ENCODE measurements at places on chromosomes 11 and 22.

- DNase-seq = no peak
Measured at GRCh38 chr11:106262852-106263251, 185.4 kb downstream of the AASDHPPT start.

- DNase-seq = no peak
Measured at GRCh38 chr11:76916712-76917111, 56.0 kb downstream of the ACER3 start.

DNA sequence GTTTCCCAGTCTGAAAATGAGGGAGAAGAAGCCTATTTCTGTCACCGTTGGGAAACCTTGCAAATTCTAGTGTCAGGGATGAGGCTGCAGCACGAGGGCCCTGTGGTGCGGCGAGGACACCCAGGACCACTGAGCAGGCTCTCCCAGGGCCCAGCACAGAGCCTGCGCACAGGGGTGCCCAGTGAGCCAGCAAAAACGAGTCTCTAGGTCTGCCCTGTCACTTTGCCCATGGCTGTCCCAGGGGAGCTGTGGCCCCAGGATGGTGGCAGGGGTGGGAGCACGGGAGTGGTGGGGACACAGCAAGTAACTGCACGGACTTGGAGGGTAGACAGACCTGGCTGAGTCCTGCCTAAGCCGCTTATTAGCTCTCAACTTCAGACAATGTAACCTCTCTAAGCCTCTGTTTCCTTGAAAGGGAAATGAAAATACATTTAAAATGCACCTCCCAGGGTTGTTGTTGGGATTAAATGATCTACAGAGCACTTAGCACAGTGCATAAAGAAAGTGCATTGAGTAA is 44.2 kb downstream of the DSCAML1 start:
- DNase-seq = no peak

DNA sequence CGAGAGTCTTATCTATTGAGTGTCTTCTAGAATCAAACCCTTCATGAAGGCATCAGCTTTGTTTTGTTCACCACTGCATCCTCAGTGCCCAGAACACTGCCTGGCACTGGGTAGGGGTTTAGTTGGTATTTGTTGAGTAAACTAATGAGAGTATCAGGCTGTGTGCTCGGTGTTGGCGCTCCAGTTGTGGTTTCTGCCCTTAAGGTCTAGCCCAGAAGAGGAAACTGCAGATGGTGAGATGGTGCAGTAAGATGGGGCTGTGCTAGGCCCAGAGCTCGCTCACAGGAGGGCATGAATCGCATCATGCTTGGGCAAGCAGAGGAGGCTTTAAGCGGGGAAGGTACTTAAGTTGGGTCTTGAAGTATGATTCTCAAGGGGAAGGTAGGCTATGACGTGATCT is 97.2 kb downstream of the FBXO7 start:
- no peak for DNase-seq

DNA sequence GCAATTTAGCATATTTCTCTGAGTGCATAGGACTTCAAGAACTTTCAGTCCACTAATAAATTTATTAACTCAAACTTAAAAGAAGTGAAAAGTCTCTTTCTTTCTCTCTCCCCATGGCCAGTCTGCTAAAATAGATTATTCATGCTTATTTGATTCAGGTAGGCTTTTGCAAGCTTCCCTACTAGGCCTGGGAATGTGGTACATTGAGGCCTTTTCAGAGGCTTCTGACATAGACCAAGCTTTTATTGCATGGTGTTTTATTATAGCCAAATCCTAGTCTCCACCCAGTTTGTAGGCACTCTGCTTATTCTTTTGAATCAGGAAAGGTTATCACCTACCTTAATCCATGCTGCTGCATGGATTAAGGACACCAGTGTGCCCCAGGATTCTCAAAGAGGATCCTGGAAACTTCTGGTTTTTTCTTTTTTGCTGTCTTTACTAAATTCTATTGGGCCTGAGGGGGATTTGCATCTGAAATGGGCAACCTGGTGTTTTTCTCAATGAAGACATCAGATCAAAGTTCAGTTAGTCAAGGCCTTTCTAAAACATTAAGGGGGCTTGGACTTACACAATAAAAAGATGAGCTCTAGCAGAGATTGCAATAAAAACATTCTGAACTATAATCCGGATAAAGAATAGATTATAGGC is 92.2 kb downstream of the ELP4 start:
- DNase-seq = no peak

DNA sequence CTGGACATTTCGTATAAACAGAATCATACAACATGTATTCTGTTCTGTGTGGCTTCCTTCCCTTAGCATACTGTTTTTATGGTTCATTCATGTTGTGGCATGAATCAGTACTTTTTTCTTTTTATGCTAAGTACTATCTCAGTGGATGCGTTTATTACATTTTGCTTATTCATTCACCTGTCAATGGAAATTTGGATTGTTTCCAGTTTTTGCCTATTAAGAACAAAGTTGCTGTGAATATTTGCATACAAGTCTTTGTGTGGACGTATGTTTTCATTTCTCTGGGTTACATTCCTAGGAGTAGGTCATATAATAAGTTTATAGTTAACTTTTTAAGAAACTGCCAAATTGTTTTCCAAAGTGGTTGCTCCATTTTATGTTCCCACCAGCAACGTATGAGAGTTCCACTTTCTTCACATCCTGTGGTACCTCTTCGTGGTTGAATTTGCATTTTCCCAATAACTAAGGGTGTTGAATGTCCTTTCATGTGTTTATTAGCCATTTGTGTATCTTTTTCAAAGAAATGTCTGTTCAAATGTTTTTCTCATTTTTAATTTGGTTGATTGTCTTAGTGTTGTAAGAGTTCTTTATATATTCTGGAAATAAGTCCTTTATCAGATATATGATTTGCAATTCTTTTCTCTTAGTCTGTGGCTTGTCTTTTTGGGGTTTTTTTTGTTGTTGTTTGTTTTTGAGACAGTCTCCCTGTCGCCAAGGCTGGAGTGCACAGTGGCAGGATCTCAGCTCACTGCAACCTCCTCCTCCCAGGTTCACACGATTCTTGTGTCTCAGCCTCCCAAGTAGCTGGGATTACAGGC is 46.0 kb upstream of the MICAL2 start:
- DNase-seq = no peak

GRCh38 chr22:44288913-44289312 is 23.8 kb downstream of the SHISAL1 start:
- DNase-seq = no peak

- DNase-seq = no peak
Measured at GRCh38 chr11:120702656-120703055, 191.1 kb downstream of the GRIK4 start.
